Kidney epithelial cell (primary cell): ENCODE measurements at places on chromosomes 12 and 14. TPM values are rescaled to one million over a fixed set of nuclear protein-coding genes. Genes with fewer than 3 reads are reported as not detected.

DNA sequence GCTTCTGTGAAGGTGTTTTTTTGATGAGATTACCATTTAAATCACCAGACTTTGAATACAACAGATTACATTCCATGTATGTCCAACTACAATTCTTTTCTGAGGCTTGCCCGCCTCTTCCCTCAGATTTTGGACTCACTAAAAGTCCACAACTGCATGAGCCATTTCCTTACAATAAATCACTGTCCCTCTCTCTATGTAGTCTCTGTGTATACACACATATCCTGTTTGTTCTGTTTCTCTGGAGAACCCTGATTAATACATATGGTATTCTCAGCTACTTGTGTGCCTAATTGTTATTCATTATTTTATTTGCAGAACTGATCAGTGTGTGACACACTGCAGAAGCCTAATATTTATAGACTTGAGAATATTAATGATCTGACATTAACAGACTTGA lies 2.4 kb upstream of the MIPOL1 start:
- no peak for DNase-seq

DNA sequence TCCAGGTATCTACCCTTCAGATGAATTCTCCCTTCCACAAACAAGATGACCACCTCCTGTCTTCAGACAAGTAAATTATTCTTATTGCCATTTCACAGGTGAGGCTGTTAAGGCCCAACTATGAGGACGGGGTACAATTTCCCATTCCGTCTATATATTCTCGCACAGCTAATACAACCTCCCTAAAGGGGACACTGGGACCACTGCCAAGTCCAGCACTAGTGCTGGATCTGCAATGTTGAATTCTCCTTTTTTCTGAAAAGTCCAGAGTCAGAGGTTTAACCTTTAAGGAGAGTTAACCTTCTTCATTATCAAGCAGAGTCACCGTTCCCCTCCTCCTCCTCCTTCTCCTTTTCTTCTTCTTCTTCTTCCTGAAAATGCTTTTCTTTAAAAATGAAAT lies 130.4 kb upstream of the PARP11 start:
- DNase-seq: no peak

DNA sequence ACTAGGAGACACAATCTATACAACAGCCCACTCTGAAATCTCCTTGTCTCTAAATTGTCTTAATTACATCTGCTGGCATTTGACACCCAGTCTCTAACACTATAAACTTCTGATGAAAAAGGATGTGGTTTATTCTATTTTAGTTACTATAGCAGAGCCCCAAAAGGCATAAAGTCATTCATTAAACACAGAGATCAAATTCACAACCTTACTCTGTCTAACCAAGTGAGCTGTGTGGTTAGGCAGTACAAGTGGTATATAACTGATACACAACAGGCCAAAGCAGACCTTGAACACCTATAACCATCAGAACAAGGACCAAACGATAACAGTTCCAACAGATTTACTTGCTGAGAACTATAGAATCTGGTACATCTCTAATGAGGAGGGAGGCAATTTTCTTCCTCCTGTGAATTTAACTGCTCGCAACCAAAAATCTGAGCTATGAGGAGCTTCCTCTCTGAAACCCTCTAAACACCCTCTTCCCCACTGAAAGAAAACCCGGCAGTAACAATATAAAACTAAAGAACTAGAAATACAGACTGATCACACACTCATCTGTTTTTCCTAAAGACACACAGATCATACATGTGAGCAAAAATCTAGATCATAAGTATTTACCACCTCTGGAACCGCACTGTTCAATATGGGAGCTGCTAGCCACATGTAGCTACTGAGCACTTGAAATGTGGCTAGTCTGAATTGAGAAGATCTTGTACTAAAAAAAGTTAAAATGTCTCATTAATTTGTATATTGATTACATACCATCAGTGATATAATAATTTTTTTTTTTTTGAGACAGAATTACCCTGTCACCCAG lies 17.7 kb downstream of the SPPL3 start:
- DNase-seq: no peak

GRCh38 chr12:94793191-94793595 lies 142.8 kb upstream of the TMCC3 start:
- DNase-seq: no peak

GRCh38 chr14:70789361-70789760 lies 20.0 kb downstream of the MAP3K9 start:
- DNase-seq: no peak

DNA sequence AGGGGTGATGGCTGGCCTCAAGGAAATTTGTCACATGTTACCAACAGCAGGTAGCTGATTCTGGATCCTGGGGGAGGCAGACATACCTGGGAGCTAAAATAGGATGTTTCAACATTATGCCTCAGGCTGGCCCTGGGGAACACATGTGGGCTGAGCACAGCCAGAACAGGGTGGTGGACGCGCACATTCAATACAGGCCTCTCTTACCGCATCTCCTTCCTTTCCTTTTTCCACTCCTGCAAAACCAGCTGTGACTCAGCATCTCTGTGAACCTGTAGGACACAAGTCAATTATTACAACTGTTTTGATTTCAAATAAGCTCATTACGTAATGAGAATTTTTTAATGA lies 61.0 kb downstream of the NT5DC3 start:
- no peak for DNase-seq

GRCh38 chr12:57416039-57416996 lies 14.5 kb downstream of the R3HDM2 start:
- DNase-seq: no peak

GRCh38 chr14:77988096-77988870 lies 181.9 kb upstream of the NRXN3 start:
- no peak for DNase-seq

GRCh38 chr12:55935738-55936151 lies 4.8 kb downstream of the DGKA start:
- no peak for DNase-seq

- no peak for DNase-seq
Measured at GRCh38 chr12:47302111-47302671, 222.4 kb upstream of the AMIGO2 start.

DNA sequence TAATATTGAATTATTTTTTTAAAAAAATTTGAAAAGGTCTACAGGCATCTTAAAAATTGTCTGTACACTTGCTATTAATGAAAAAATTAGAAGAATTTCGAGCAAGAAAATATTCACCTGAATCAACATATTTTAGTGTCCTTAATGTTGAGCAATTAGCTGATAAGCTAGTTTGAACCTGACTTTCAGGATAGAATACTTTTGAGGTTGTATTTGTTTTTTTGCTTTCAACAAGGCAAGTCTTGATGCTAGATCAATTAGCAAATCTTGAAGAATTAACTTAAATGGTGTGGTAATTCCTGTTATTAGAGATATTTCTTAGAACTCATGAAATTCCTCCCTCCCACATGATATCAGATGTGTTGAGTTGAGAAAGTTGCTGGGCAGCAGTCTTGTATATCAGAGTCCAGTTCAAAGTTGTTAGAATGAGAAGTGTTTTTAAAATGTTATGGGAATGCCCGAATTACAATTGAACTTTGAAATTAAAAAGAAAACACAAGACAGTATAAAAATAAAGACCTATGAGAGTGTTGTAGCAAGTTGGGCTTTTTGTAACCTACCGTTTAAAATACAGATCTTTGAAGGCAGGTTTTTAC lies 119.2 kb downstream of the TRMT5 start:
- DNase-seq: no peak

- peak; percentile 72 for DNase-seq
Measured at GRCh38 chr12:92649511-92650227, 53.1 kb upstream of the PLEKHG7 start.

GRCh38 chr12:124321556-124322270 lies 26.8 kb downstream of the RFLNA start:
- DNase-seq: no peak

GRCh38 chr12:30015631-30016337 lies 232.0 kb upstream of the TMTC1 start:
- DNase-seq: no peak

DNA sequence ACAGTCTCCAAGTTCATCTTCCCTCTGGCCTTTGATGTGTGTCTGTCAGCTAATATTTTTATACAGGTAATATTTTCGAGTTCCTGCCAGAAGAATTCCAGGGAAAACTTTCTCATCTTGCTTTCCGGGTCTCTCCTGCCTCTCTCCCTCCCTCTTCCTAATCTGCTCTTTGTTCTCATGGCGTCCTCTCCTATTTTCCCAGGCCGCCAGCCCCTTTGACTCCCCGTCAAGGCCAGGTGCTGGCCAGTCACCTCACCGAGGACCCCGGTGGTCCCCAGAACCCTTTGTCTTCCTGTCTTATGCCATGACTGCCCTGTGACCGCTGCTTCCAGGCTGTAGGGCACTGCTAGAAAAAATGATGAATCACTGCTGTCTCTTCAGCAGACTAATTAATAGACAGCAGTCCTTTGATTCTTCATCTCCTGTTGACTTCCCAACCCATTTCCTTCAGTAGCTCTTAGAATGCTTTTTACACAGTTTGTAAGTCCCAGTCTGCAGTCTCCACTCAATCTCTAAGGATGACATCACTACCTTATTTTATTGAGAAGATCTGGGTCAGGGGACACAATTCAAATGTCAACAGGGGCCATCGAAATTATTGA lies 40.7 kb downstream of the PPFIBP1 start:
- no peak for DNase-seq

GRCh38 chr14:51507511-51507905 lies 144.2 kb upstream of the FRMD6 start:
- DNase-seq: no peak

- DNase-seq: no peak
Measured at GRCh38 chr14:61394542-61394941, 73.2 kb downstream of the PRKCH start.

- DNase-seq: no peak
Measured at GRCh38 chr12:31903025-31903424, 56.2 kb upstream of the RESF1 start.

DNA sequence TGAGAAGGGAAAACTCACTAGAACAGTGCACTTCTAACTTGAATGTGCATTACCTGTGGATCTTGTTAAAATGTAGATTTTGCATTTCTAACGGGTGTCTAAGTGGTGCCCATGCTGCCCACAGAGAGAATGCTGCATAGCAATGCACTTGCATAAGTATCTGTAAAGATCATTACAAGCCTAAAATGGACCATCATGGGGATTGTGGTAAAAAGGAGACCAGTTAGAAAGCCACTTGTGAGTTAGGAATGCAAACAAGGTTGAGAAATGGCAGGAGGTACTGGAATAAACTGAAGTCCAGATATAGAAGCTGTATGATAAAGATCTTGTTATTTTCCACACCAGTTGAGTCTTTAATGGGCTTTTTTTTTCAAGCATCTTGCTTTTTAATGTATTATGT lies 18.8 kb downstream of the AVPR1A start:
- DNase-seq: no peak

DNA sequence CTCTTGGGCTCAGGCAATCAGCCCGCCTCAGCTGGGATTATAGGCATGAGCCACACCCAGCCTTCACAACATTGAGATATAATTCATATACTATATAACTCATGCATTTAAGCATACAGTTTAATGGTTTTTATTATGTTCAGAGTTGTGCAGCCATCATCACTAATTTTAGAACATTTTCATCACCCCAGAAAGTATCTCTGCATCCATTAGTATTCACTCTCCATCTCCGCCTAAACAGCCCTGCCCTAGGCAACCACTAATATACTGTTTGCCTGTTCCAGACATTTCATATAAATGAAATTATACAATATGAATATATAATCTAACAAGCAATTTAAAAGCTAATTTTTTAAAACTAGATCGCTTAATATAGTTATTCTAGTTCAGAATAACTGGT lies 34.7 kb downstream of the TBK1 start:
- DNase-seq: no peak

- no peak for DNase-seq
Measured at GRCh38 chr12:14327711-14328110, 37.8 kb upstream of the ATF7IP start.

DNA sequence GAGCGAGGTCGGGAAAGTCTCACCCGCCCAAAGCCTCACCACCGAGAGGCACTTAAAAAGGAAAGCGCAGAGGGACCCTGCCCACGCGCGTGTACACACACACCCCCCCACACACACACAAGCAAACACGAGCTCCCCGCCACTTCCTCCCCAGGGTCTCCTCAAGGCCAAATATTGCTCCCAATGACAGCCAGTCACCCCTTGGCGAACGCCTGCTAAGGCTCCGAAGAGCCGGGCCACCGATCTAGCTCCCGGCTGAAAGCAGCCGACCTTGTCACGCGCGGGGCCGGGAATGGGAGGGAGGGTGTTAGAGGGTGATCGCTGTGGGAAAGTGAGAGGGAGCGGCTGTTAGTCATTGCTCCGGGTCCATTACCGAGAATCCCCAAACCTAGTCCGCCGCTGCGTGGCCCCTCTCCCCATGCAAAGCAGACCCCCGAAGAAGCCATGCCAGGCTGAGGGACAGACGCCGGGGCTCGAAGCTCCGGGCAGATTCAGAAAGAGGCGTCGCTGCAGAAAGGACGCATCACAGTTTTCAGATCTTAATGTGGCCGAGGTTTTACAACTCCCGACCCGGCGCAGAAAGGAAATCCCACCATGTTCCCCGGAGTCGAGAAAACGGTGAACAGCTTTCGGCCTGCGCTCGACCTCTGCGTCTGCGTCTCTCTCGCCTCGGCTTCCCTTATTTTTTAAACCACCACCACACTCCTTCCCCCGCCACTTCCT lies 2.6 kb downstream of the BMP4 start:
- no peak for DNase-seq

DNA sequence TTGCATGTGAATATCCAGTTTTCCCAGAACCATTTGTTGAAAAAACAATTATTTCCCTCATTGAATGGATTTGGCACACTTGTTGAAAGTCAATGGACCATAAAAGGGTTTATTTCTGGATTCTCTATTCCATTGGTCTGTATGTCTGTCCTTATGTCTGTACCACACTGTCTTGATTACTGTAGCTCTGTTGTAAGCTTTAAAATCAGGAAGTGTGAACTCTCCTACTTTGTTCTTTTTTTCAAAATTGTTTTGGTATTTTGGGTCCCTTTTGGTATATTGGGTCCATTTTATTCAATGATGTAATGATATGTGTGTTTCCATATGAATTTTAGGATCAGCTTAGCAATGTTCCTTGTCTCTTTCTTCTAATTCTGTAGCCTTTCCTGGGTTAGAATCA lies 64.8 kb downstream of the PPP2R5C start:
- no peak for DNase-seq

DNA sequence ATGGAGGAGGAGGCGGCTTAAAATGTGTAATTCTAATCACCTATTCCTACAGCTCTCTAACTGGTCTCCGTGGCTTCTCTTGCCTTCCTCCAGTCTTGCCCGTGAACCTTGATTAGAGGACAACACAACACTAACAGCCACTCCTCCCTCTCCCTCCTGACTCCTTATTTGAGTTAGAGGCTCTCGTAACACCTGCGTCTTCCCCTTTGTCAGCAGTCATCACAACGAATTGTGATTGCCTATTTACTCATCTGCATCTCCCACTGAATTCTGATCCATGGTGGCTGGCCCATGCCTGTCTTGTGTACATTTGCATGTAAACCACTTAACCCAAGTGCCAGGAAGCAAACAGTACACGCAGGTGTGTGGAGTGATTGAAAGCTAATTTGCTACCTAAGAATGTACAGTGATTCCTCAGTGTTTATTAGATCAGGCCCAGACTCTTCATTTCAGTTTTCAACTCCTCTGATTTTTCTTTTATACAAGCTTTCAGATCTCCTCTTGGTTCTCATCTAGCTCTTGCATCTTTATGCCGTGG lies 154.5 kb downstream of the MON2 start:
- DNase-seq: no peak

The C1S gene
- total RNA-seq: 2.8 and 4.0 TPM in 2 replicates

The CCDC197 gene
- not detected in 2 replicates for total RNA-seq

The TMPRSS12 gene
- not detected in 2 replicates for total RNA-seq

The SLC7A8 gene
- total RNA-seq: 2.3 and 3.5 TPM in 2 replicates

The TPPP2 gene
- total RNA-seq: not detected in 2 replicates

The TAS2R7 gene
- total RNA-seq: not detected in 2 replicates

The GPRC5D gene
- not detected in 2 replicates for total RNA-seq
